ENCODE measurements at places on chromosomes 4 and X.

DNA sequence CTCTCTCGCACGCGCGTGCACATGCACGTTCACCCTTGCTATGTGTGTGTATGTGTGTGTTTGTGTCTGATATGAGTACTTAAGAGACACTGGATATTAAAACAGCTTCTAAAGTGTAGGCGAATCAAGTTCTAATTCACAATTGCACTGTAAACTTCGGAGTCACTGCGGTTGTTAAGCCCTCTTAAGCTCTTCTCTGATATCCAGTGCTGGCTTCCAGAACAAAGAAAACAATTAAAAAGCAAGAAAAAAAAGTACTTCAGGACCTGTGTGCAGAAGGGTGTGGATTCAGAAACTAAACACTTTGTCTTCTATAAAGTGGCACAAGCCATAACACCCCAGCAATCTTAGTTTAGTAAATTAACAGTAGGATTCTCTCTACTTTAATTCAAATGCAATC lies 300.2 kb downstream of the PCDH7 start:
- no peak for DNase-seq

DNA sequence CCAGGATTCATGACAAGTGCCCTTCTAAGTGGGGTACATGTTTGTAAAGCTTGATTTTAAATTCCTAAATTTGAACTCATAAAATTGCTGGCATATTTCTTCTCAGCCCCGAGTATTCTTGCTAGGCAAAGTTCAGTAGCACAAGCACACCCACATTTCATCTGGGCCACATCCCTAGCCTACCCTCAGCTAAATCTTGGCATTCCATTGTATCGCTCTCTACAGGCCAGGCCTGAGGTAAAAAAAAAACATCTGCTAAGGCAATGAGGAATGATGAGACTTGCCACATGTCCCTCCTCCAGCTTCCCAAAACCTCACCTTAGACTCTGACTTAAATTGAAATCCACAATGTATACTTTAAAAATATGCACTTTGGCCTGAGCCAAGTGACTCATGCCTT lies 51.4 kb upstream of the VCX3B start:
- no peak for DNase-seq

GRCh38 chr4:181766061-181766548 lies 477.1 kb upstream of the TENM3 start:
- DNase-seq: no peak

- DNase-seq: no peak
Measured at GRCh38 chr4:17332478-17332877, 179.4 kb downstream of the QDPR start.

GRCh38 chrX:130716781-130717413 lies 186.1 kb downstream of the ENOX2 start:
- DNase-seq: no peak

GRCh38 chr4:36255577-36255976 lies 11.3 kb upstream of the ARAP2 start:
- peak; percentile 20 for DNase-seq

- no peak for DNase-seq
Measured at GRCh38 chr4:17252131-17252530, 259.8 kb downstream of the QDPR start.

DNA sequence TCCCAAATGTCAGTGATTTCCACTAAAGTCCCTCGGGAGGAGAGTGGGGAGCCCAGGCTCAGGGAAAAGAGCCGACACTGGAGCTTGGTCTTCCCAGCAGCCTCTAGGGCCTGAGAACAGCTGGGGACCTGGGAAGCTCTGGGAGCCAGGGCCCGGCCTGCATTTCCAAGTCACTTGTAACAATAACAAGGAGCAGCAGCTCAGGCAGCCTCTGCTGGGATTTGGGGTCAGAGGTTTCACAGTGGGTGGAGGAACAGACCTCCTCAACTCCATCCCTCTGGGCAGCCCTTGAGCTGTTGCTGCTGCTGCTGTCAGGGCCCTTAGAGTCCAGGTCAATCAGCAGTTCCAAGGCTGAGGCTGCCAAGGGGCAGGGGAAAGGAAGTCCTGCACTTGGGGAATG lies 11.1 kb downstream of the STARD8 start:
- DNase-seq: no peak

GRCh38 chr4:76614589-76614988 lies 179.6 kb downstream of the SHROOM3 start:
- no peak for DNase-seq

- no peak for DNase-seq
Measured at GRCh38 chr4:187633245-187633644, 362.3 kb upstream of the ZFP42 start.

Data from activated CD8-positive, alpha-beta memory T cell treated with anti-CD3 and anti-CD28 coated beads for 1 hour (primary cell).